Hematopoietic multipotent progenitor cell (in vitro differentiated cells): ENCODE measurements at places on chromosomes 5 and 9.

GRCh38 chr9:93114984-93115335 lies 18.9 kb downstream of the CARD19 start:
- no peak for DNase-seq

DNA sequence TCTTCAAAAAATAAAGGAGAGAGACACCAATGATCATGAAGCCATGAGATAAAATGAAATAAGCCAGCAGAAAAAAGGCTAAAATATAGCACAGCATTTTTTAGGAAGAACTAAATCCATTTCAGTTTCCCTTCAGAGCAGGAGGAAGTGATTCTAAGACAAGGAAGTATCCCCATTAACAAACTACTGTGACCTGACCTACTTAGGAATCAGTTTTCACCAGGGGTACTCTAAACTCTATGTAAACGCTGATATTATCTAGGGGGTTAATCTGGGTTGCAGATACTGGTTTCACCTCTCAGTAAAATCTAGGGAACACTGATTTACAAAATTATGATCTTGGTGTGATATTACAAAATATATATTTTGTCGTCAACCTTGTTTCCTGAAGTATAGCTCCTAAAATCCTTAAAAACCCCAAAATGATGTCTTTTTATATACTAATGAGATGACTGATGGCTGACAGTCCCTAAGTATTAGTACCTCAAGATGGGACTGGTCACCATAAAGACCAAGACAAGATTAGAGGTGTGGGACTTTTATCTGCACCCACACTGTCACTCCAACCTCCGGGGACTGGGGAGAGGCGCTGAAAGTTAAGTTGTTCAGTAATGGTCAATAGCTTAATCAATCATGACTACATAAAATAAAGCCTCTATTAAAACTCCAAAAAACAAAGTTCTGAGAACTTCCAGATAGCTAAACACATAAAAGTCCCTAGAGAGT lies 2.9 kb upstream of the FNBP1 start:
- no peak for DNase-seq

GRCh38 chr5:160956051-160956450 lies 104.0 kb upstream of the ATP10B start:
- DNase-seq: no peak

- no peak for DNase-seq
These were observed 22.7 kb upstream of the MROH2B start for GRCh38 chr5:41093803-41094202.

GRCh38 chr5:96433066-96433447 lies at the start of gene PCSK1:
Gene PCSK1, minus strand, starts transcription at chr5:96433248. Its CDS starts 206 bp downstream, at chr5:96433042.
- no peak for DNase-seq
